Stimulated activated CD8-positive, alpha-beta memory T cell treated with anti-CD3 and anti-CD28 coated beads, Interleukin-7, amount 100 ng/mL, for 1 hour (primary cell): ENCODE measurements at places on chromosomes 1 and 21.

DNA sequence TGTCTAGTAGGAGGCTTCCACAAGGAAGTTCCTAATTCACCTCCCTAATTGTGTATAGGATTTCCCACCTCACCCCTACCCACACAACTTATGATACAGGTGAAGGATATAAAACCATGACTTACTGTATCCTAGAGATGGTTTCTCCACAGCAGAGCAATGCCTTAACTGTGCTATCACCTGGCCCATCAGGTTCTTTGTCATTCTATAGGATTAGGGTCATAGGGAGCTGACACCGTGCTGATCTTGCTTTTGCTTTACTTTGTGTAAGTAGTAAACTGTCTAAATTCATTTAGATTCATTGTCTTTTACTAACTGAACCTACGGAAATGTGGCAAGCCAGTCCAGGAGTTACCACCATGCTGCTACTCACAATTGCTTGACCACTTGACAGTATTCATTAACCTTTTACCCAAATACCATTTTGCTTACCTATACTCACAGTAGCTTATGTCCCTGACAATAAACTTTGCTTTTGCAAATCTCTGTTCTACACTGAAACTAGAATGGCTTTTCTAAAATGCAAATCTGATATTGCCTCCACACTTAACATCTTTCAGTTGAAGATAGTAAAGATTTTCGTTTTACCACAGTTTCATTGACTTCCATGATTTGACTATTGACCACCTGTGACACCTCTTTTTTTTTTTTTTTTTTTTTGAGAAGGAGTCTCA lies 147.6 kb downstream of the IFI44 start:
- no peak for DNase-seq

GRCh38 chr1:61491497-61491896 lies 233.4 kb downstream of the TM2D1 start:
- DNase-seq = no peak

GRCh38 chr21:43919871-43920801 lies 55.1 kb downstream of the AGPAT3 start:
- no peak for DNase-seq

DNA sequence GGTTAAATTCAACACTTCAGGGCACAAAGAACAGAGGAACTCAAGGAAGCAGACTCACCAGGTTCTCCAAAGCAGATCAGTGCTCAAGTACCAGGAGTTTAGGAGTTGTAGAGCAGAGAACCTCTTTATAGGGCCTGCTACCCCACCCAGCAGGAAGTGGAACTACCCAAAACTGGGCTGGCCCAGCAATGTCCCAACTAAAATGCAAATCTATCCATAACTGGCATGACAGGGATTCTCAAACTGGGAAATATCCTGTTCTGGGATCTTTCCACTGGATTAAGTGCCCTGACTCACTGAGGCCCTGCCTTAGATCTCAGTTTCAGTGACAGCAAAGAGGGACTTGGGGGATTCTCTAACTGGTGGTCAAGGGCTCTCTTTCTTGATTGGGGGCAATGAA lies at the start of gene SPRR2E:
Gene SPRR2E, minus strand, starts transcription at position 101 of the 400 bp plus-strand sequence. CDS start 775 bp downstream, outside the sequence.
- no peak for DNase-seq

DNA sequence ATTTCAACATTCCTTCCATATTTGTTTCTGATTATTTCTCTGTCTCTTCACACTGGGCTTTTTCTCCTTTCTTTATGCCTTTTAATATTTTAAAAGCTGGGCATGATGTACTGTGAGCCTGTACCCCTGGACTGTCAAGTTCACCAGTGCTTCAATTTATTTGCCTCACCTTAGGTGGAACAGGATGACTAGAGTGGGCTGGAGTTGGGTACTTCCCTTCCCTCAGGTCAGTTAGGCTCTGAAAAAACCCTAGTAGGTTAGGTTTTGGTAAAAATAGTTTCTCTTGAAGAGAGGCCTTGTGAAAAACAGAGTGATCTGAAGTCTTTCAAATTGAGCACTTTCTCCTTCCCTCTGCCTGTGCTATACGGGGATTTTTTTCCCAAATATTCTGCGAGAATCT lies 163.0 kb upstream of the LYPLAL1 start:
- no peak for DNase-seq

- no peak for DNase-seq
These were observed 99.0 kb upstream of the KAZN start for GRCh38 chr1:14499312-14500040.

GRCh38 chr1:248730507-248731335 lies 24.8 kb downstream of the LYPD8 start:
- DNase-seq = no peak

DNA sequence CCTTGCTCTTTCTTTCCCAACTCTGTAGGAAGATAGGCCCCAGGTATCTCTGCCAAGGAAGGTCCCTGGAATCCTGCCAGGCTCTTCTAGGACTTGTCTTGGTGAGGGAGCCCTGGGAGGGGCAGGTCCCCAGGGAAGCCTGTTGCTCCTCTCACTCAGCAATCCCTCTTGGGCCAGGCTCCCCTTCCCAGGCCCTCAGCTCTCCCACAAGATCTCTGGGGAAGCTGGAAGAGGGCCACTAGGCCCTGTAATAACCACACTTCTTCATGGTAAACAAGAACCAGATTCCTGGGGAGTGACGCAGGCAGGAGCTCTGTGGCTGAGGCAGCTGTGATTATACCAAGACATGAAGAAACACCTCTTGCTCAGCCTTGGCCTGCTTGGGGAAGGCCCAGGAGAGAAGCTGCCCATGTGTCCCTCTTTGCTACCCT lies 9.9 kb upstream of the MAPKAPK2 start:
- DNase-seq = no peak

DNA sequence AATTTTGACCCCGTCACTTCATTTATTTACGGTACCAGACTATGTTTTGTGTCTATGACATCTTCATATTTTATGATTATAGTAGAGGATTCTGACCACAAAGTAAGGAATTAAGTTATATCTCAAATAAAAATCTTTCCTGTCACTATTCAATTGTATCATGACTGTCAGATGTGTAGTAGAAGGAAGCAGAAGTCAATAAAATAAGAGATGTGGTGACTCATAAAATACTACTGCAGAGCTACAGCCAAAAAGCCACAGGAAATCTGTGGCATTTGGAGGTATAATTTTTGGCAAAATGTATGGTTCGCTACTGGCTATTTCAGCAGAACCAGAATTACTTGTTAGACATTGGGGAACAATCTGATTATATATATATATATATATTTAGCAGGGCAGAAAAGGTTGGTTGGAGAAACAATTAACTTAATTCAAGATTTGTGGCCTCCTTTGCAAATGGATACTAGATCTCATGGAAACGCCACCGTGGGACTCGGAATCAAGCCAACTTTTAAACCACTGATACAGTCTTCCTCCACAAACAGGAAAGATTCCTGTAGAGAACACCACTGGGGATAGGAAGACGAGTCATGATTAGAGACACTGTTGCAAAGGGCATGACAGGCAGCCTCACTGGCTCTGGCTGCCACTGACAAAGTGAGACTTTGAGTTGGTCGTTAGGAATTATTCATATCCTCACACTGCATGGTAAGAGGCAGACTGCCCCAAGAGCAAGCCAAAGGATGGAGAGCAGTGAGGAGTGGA lies 5.1 kb downstream of the FCRL2 start:
- no peak for DNase-seq

DNA sequence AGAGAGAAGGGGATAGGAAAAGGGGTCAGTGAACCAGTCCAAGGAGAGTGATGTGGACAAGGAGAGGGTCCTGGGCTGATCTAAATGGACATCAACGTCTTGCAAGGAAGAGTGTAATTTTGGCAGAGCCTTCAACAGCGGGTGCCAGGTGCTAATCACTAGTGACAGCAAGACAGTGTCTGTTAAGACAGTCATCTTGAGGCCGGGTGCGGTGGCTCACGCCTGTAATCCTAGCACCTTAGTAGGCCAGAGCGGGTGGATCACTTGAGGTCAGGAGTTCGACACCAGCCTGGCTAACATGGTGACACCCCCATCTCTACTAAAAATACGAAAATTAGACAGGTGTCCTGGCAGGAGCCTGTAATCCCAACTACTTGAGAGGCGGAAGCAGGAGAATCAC lies 12.2 kb upstream of the PADI6 start:
- DNase-seq = no peak

GRCh38 chr1:240491156-240491555 lies 120.8 kb downstream of the GREM2 start:
- no peak for DNase-seq

GRCh38 chr1:225422031-225422605 lies 5.7 kb downstream of the LBR start:
- DNase-seq = no peak

GRCh38 chr1:114103992-114104391 lies 49.7 kb downstream of the SYT6 start:
- no peak for DNase-seq
